ENCODE measurements at places on chromosomes 7 and 10.

GRCh38 chr10:52874581-52874980, 102.0 kb upstream of the MBL2 start:
- no peak for DNase-seq

DNA sequence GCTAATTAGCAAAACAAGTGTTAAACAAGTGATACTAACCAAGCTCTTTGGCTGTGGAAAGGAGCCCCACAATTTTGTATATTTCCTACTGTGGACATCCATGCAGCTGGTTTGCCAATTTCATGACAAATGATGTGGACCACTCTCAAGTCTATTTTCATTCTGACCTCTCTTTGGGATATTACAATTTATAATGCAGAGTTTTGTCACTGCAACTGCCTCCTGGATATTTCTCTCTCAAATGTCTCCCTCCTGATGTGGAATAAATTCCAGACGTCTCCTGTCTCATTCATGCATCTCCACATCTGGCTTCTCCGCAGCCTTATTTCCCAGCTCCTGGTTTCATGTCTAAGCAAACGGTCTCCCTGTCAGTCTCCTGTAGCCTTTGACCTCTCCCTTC, 80.6 kb upstream of the RHEB start:
- no peak for DNase-seq

DNA sequence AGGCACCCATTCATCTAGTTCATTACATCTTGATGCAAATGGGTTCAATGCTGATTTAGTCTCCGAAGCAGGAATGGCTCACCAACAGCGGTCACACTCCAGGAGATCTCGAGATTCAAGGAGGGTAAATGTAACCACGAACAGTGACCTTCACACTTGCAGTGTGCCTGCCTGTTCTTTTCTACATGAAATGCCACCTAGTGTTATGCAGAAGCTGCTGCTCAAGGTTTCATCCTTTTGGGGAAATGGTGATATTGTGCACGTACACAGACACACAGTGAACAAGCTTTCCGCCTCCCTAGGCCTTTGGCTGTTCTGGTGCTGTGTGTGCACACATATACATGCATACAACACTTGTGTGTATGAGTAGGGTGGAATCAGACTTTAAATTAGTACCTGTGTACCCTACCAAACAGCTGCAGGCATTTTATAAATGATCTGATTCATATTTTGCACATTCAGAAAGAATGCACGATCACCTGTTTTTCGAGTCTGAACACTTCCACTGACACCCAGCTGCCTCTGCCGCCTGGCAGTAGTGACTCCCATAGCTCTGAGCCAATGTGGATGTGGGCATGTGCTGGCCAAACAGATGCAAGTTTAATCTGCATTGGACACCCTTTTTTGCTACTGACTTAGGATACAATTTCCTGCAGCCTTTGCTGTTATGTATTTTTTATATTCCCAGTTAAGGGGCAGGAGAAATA, 100.5 kb downstream of the TACC2 start:
- no peak for DNase-seq

- no peak for DNase-seq
These were observed 37.0 kb upstream of the DNAJB6 start for GRCh38 chr7:157299613-157300368.

DNA sequence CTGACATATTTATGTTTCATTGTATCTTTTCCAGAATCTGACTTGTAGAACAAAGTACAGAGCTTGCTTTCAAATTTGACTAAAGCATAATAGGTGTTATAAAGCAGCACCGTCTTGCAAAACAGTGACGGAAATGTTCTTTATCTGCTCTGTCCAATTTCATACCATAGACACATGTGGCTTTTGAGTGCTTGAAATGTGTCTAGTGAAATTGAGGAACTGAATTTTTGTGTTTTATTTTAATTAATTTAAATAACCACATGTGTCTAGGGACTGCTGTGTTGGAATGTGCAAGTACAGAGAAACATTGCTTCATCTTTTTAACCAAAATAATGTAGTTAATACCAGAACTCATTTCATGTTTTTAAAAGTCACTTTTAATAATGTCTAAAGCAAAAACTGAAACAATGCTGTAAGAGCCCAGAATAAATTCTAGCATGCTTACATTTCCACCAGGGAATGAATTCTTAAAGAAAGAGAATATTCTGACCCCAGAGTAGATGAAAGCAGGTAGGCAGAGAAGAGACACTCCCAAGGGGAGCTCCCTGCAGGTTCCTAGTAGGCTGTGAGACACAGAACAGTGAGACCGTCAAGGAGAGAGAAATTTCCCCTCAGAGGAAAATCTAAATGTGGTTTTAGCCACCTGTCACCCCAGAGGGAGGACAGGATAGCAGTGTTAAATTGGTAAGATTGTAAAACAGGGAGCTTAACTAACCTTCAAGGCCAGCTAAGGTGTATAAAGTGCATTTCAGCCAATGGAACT, 175.3 kb upstream of the KMT2E start:
- DNase-seq = no peak

DNA sequence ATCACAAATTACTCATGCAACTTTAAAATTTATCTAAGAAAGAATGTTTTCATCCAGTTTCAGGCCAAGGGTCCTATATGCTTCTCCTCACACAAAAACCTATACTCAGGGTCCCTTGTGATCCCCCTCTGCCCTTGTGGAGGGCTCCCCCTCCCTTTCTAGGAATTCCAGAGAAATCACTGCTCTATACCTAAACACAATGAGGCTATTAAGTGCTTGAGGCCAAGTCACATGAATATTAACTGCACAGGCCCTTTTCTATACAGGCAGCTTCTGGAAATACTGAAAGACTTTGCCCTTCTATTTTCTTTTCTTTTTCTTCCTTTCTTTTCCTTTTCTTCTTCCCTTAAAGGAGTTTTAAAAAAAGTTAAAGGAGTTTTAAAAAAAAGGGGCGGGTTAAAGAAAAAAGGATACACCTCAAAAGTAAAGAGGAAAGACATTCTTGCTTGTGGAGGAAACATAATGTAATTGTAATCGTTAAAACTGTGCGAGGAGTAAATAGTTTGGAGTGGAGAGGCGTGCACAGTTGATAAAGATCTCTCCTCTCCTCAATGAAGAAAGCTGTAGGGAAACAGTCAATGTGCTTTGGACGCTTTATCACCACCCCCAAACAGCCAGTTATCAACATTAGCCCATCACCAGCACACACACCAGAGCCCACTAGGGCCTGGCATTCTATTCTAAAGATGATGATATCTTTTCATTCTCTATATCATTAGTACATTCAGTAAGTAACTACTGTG, 16.4 kb downstream of the GRB10 start:
- no peak for DNase-seq

GRCh38 chr10:63273577-63273976, 140.4 kb downstream of the NRBF2 start:
- no peak for DNase-seq

DNA sequence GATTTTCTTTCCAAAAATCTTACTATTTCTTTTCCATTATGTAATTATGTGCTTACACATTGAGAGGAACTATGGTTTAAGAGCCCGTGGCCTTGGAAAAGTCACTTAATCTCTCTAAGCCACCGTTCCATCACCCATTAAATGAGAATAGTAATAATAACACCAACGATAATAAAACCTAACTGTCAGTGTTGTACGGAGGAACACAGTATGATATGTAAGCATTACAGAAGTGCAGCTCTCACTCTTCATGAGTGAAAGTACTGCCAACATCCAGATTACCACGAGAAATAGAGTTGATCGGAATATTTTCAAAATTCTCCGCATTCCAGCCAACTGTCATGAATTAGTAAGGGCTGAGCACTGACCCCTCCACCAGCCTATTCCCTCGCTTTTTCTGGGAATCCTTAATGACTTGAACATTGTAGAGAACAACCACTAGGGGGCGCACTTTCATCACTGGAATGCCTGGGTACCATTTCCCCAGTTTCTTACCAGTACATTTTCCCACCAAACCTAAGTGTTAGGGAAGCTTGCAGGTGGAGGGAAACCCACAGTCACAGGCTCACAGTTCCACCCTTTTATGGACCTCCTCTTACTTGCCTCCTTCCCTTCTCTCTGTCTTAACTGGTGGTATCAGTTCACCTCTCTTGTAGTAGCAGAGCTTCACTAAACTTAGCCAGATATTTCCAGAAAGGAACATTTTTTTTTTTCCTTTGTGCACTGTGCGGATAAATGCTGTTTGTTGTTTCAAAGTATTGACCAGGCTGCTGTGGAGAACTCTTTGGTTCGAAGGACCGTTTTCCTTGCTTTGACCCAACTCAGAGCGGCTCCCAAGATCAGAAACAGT, 27.8 kb downstream of the NKX2-3 start:
- DNase-seq = peak; percentile 77

DNA sequence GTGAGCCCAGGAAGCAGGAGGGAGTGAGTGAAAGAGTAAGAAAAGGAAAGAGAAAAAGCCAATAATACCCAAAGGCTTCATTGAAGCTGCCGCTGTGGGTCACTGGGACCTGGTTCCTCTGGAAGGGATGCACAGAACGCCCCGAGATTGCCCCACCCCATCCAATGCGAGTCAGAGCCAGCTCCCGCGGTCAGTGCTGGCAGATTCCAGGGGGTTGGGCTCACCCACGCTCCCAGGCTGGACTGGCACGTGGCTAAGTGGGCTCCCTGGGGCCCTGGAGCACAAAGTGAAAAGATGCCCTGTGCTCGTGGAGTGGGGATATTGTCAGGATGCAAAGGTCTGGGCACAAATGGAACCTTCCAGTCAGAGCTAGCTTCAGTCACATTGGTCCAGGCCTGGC, 117.0 kb downstream of the OAT start:
- no peak for DNase-seq

GRCh38 chr7:89809291-89809690, 345.0 kb upstream of the STEAP1 start:
- no peak for DNase-seq

GRCh38 chr10:118563373-118563890, 32.0 kb downstream of the PRLHR start:
- no peak for DNase-seq

GRCh38 chr10:52668024-52668423, 104.6 kb downstream of the MBL2 start:
- DNase-seq = no peak

- DNase-seq = no peak
These were observed 9.4 kb downstream of the ACSL5 start for GRCh38 chr10:112383325-112383724.

DNA sequence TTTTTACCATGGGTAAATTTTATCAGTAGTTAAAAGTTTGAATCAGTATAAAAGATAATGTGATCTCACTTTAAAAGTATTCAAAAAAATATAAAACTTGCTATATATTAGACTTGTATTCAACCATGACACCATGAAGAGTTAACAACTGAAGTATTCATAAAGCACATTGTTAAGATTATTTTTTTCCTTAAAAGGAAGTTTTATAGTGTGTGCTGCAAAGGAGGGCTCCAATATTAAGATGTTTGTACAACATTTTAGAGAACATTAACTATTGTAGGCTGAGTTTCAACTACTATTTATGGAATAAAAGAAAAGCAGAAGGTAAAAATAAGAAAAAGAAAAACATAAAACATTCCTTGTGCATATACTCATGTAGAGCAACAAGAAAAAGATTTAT, 24.5 kb upstream of the CUBN start:
- no peak for DNase-seq

DNA sequence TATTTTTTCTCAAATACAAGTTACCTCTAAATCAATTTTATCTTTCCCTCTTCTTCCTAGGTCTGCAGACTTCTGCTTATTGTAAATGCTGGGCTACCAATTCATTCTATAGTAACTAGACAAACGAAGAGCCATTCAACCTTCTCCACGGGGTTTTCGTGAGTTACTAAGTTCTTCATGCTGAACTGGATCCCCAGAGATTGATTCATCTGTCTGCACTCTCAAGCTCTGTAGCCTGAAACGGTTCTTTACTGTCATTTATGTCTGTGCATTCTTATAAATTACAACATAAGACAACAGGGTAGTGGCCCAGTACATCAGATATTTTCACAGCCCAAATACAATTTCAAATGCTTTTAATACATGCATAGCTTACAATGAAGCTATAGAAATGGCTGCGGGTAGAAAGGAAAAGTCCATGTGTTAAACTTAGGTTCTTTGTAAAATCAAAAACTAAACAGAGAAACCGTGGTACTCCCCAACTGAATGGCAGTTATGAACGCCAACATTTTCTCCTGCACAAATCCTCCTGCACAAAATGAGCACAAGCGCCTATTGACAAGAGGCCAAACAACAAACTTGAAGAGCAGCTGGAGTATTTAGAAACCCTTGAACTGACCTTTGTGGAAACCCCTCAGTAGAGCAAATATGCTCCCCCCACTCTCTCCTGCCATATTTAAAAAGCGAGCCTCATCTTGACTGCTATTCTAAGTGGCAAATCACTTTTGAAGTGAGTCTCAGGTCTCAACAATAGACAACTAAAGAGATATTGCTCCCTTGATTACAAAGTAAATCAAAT, 20.7 kb downstream of the LAMB1 start:
- DNase-seq = no peak

- DNase-seq = no peak
These were observed 27.9 kb upstream of the NKX6-2 start for GRCh38 chr10:132813560-132814468.

- no peak for DNase-seq
These were observed 10.3 kb downstream of the EPHB6 start for GRCh38 chr7:142864980-142865747.

DNA sequence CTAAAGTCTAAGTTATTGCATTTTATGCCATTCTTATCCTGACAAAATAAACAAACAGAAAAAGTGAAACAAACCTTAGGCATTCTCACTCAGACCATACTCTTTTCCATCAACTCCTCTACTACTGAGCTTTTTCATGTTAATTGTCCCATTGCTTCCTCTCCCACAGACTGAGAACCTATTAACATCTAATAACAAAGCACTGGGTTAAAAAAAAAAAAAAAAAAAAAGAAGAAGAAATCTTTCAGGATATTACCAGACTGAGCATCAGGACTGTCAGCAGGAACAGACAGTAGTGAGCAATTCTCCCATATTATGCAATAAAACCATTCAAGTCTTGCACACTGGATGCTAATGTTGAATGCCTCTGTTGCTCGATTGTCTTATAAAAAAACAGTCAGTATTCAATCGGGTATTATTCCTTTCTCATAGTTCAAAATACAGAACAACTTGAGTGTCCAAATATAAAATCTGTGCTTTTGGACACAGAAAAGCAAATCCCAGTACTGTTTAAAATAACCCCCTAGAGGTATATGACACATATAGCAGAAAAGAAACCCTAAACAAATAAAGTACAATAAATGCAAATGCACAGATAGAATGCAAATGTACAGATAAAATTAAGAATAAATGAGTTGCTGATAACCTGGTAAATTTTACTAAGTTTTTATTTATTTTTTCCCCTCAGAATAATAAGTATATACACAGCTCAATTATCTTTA, 531.3 kb upstream of the LRRTM3 start:
- no peak for DNase-seq

- DNase-seq = no peak
These were observed 82.6 kb upstream of the ABCB5 start for GRCh38 chr7:20532890-20533289.

GRCh38 chr10:110780704-110781103, 91.0 kb upstream of the PDCD4 start:
- DNase-seq = no peak
